ENCODE measurements at places on chromosomes 16 and 17. TPM values are rescaled to one million over a fixed set of nuclear protein-coding genes. Genes with fewer than 3 reads are reported as not detected.

- DNase-seq: peak; percentile 6
Observed at GRCh38 chr16:59971264-59971663, 1237.1 kb upstream of the GOT2 start.

DNA sequence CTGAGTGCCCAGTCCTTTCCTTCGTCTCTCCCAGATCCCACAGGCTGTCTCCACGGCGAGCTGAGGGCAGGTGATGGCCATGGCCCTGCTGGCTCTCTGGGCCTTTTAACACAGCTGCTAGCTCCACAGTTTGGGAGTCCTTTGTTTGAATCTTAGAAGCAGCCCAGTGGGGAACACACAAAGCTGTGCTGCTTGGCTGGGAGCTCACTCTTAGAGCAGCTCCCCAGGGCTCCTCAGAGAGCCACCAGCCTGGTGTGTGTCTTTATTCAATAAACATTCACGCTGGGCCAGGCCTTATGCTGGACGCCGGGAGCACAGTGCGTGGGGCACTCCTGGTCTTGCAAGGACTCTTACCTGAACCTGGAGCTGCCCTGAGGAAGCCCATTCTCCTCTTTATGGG, 29.7 kb downstream of the WNT3 start:
- DNase-seq: no peak

- DNase-seq: no peak
Observed at GRCh38 chr16:10970065-10970464, 25.7 kb downstream of the CLEC16A start.

GRCh38 chr17:34793231-34793908, 167.9 kb downstream of the CCT6B start:
- DNase-seq: no peak

Gene SLC43A2
- 2.3 TPM for total RNA-seq

DNA sequence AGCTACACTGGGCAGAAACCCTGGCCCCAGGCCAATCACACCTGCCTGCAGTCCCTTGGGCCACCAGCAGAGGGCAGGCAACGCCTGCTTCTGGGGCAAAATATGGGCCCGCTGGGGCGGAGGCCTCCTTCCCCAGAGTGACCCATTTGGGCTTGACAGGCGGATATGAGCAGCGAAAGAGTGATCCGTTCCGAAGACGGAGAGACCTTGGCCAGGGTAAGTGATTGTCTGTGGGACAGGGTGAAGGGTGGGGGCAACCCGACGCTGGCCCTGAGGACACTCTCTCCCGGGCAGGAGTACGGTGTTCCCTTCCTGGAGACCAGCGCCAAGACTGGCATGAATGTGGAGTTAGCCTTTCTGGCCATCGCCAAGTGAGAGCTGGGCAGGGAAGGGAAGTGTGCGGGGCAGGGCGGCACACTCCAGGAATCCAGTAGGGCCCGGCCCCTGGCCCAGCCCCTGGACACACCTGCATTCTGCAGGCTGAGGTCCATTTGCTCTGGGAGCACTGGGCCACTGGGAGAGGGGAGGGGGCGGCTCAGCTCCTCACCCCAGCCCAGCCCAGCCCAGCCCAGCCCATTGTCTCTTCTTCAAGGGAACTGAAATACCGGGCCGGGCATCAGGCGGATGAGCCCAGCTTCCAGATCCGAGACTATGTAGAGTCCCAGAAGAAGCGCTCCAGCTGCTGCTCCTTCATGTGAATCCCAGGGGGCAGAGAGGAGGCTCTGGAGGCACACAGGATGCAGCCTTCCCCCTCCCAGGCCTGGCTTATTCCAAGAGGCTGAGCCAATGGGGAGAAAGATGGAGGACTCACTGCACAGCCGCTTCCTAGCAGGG, 3.5 kb upstream of the NHERF1 start:
- DNase-seq: peak; percentile 65

GRCh38 chr17:383771-384621, 31.4 kb upstream of the RPH3AL start:
- no peak for DNase-seq

Gene RMI2
- 1.8 TPM for total RNA-seq

DNA sequence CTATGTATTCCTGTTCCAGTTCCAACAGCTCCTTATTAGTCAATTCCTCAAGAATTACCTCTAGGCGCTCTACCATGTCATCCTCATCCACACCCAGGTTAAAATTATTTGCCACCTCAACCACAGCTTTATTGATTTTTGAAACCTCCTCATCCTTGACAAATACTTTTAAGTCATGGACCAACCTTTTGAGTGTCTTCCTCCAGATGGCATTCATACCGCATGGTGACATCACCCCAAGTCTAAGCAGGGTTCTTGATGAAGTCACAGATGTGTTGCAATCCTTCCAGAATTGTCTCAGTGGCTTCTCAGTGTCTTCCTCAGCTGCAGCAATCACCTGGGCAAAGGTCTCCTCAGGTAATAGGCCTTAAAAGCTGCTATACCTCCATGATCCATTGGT, 40.1 kb downstream of the BCL7C start:
- no peak for DNase-seq

- no peak for DNase-seq
Observed at GRCh38 chr17:67256075-67256732, 11.2 kb upstream of the HELZ start.

Gene RRAD
- 83.7 TPM for total RNA-seq

GRCh38 chr17:6989779-6990178, 6.1 kb upstream of the ALOX12 start:
- DNase-seq: no peak

Gene STX1B
- 2.1 TPM for total RNA-seq

Gene PYY
- not detected for total RNA-seq

- DNase-seq: peak; percentile 21
Observed at GRCh38 chr16:66382171-66382965, 15.9 kb downstream of the CDH5 start.

DNA sequence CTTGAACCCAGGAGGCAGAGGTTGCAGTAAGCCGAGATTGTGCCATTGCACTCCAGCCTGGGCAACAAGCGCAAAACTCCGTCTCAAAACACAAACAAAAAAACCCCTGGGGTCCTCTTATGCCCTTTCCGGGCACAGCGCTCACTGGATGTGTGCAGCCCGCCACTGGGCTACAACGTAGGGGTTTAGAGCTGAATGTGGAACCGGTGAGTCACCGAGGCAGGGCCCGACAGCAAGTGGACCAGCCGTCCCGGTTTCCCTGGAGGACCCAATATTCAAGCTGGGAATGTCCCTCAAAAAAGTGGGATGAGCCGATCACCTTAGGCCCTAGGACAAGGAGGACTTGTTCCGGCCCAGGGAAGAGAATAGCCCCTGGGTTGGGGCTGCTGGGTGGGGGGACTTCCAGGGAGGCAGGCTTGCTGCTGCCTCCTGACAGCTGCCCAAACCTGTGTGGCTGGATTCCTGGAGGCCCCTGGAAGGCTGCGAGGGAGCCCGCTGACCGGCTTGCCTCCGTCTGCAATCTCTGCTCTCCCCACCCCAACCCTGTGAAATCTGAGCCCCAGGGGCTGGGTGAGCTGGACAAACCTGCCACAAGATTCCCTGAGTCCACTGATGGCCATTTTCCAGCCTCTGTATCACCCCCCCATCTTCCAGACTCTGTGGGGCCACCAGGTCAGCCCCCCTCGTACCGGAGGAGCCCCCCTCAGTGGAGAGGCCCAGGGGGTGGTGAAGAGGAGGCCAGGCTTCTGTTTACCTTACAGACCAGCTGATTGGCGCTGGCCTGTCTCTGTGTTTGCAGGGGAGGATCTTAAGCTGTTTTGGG, 2.9 kb upstream of the CLDN9 start:
- DNase-seq: no peak

Gene IQCK
- 4.6 TPM for total RNA-seq

DNA sequence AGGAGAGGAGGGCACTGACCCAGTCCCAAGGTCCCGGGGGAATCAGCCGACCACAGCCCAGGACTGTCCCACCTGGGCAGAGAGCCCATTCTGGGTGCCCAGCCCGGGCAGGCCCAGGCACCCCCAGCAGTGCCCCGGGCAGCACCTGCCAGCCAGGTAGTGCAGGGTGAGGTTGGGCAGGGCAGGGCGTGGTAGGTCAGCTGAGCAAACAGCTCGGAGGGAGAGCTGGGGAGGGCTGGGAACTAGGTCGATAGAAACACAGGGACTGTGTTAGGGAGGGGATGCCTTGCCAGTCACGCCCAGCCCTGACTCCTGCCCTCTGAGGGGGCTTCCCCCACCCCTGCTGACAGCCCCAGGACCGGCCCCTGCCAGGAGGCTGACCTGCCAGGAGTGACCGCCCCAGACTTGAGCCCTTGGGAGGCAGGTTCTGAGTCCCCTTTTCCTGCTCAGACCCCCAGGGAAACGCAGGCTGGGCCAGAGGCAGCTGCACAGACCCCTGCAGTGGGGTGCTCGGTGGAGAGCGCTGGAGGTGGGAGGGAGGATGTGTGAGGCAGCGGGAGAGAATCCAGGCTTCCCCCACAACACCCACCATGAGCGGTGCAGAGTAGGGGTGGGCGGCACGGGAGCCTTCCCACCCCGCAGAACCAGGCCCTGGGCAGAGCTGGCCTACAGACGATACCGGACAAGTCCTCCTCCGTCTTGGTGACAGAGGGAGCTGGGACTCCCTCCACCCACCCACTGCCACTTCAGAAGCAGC, 4.7 kb downstream of the HS3ST6 start:
- no peak for DNase-seq
